ENCODE measurements at places on chromosomes 7 and 10. TPM values are rescaled to one million over a fixed set of nuclear protein-coding genes. Genes with fewer than 3 reads are reported as not detected.

- DNase-seq: no peak
Measured at GRCh38 chr10:111354859-111355258, 278.0 kb downstream of the ADRA2A start.

The CCDC172 gene
- total RNA-seq: not detected

- no peak for DNase-seq
Measured at GRCh38 chr10:114387784-114388183, 16.5 kb downstream of the AFAP1L2 start.

The AOAH gene
- 31.6 TPM for total RNA-seq

DNA sequence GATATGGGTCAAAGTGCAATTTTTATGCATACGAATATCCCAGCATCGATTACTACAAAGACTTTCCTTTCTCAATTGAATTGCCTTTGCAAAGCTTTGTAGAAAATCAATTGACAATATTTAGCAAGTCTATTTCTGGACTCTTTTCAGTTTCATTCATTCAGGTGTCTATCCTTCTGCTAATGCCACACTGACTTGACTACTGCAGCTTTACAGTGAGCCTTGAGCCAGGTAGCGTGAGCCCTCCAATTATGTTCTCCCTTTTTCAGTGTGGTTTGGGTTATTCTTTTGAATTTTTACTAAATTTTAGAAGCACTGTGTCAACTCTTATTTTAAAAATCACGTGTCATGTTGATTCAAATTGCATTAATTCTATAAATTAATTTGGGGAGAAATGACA, 19.5 kb upstream of the AKR1E2 start:
- DNase-seq: no peak

- no peak for DNase-seq
Measured at GRCh38 chr10:78927257-78927995, 141.3 kb upstream of the ZMIZ1 start.

The PLAU gene
- 7.1 TPM for total RNA-seq

GRCh38 chr10:114408968-114409444, 4.7 kb upstream of the AFAP1L2 start:
- no peak for DNase-seq

Data from left colon (tissue), 2 donors.